ENCODE measurements at places on chromosomes 7 and 10.
A peak's percentile ranks its signal among the peaks of the same experiment; 100 is the strongest.

GRCh38 chr10:61391281-61391680, 61.9 kb downstream of the TMEM26 start:
- DNase-seq: no peak

DNA sequence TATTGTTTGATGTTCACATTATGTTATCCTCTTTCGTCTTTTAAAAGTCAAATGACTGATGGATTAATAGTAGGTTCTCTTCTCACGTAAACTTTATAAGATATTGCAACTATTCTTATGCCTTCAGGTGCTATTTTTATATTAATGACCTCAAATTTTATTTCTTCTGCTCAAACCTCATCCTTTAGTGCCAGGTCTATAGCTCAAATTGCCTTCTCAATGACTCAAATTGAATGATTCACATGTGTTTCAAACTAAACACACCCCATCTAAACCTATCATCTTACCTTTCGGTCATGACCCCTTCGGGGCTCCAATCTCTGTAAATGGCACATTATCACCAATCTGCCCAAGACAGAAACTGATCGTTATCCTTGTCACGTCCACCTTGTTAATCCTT, 22.0 kb upstream of the LIPF start:
- no peak for DNase-seq

- DNase-seq: no peak
Observed at GRCh38 chr7:4159154-4159501, 523.0 kb upstream of the FOXK1 start.

GRCh38 chr10:47291682-47292081, 8.3 kb upstream of the GDF10 start:
- no peak for DNase-seq

DNA sequence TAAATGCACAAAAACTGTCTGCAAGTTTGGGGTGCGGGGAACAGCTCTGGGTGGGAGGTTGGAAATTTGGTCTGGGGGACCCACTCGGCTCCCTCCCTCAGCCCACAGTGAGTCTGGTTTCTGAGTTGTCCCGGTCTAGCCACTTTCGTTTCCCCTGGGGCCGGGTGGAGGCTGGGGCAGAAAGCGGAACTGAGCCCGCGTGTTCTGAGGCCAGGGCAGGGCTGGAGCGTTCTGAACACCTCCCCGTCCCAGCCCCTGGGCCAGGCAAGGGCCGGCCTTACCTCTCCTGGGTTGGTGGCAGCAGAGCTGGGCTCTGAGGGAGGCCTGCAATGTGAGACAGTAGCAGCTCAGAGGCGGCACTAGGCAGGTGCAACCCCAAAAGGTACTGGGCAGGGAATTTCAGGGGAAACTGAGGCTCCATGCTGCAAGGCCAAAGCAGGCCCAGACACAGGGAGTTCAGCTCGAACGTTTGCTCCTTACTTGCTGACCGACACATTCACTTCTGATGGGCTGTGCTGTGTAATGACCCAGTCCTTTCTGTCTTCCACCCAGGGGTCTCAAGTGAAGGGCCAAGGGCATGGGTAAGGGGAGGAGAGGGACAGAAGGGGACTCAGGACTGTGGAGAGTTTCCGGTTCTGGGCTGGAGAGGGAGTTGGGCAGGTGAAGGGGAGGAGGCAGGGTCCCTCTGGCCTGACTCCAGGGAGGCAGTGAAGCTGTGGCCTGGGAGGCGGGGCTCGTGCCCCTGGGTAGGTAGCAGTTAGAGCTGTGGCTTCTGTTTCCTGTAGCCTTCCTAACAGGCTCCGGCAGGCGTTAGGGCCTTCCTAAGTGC, 3.0 kb downstream of the IRF5 start:
- DNase-seq: peak; percentile 91

GRCh38 chr7:37262181-37262580, 186.5 kb downstream of the ELMO1 start:
- no peak for DNase-seq

DNA sequence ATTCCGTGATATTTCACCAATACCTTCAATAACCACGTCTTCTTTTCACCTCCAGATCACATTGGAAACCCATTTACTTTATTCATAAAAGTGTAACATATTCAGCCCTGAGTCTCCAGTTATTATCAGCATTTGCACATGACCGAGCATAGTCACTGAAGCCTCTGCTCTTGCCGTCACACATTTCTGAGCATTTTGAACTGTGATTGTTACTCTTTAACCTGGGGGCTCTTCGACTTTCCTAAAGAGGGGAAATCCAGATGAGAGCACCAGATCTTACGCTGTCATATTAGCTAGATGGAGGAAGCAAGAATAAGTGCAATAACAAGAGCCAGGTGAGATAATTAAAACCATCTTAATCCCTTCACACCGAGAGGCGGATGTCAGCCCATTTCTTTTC, 260.0 kb upstream of the NRP1 start:
- DNase-seq: no peak

GRCh38 chr10:127854769-127855590, 37.8 kb downstream of the CLRN3 start:
- peak; percentile 41 for DNase-seq

DNA sequence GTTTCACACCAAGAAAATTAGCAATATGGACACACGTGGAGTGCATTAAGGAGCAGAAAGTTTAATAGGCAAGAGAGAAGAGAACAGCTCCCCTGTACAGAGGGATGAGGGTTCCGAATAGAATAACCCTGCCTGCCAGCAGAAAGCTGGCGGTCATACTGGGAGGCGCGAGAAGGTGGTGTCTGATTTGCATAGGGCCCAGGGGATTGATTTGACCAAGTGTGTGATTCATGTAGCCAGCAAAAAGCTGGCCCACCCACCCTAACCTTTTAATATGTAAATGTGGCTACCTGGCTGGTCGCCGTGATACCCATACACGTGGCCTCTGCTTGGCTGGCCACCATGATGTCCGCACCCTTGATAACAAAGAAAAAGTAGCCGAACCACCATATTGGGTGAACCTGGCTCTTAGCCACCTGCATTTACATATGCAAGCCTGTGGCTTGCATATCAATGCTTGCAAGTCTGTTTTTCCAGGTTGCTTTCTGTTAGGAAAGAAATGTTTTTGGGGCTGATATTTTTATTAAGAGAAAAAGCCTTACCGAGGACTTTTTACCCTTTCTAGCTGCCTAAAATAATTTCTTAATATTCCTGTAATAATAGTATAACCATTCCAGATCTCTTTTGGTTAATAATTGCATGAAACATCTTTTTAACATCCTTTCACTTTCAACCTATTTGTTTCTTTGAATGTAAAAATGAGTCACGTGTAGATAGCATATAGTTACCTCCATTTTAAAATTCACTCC, 20.5 kb upstream of the VWDE start:
- no peak for DNase-seq

GRCh38 chr7:30921540-30922401, 10.1 kb downstream of the AQP1 start:
- no peak for DNase-seq

DNA sequence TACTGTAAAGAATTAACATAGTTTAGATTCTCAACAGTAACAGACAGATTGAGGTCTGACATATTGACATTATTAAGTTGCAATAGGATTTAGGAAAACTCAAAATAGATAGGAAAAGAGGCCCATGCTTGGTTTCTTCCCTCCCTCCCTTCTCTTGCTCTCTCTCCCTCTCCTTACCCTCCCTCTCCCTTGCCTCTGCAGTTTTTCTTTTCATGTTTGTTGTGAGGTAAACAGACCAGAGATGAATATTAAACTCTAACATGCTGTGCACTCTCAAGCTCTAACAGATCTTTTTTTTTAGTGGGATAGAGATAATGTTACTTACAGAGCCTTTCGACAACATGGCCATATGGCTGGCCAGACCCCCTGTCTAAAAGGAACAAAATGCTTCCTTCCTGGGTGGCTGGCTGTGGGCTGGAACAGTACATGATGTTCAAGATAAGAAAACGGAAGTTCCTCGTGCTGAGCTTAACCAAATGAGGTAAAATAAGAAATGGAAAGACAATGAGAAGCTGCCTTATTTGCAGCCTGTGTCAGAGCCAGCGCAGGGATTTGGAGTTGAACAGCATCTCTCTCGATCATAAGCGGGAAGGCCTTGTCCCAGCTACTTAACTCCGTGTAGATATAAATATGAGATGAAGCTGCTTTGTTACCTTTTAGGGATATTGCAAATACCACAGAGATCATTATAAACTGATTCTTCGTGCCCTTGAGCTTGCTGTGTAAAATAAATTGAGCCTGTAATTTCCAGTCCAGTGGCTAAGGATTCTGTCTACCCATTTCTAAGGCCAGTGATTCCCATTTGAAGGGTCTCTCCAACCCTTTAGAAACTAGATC, 391.9 kb upstream of the NPVF start:
- DNase-seq: no peak

GRCh38 chr10:60649485-60650377, 128.5 kb upstream of the CDK1 start:
- no peak for DNase-seq

- DNase-seq: peak; percentile 57
Observed at GRCh38 chr7:158613481-158613880, 25.9 kb upstream of the PTPRN2 start.

GRCh38 chr7:33192695-33193291, 63.4 kb downstream of the BBS9 start:
- no peak for DNase-seq

- no peak for DNase-seq
Observed at GRCh38 chr10:28001353-28001752, 2.5 kb upstream of the ODAD2 start.

DNA sequence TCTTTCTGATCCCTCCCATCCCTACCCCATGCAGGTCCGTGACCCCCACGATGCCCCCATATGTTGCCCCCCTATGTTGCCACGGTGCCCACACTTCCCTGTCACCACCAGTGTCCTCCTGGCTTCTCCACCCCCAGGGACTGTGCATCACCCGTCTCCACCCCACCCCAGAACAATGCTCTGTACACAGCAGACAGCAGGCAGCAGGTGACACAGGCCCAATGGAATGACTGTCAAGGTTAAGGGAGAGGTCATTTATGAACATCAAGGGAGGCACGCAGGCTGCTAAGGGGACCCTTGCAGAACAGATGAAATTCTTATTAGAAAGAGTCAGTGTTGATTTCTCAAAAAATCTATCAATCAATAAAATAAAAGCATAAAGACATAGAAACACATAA, 71.5 kb downstream of the PARP12 start:
- no peak for DNase-seq

DNA sequence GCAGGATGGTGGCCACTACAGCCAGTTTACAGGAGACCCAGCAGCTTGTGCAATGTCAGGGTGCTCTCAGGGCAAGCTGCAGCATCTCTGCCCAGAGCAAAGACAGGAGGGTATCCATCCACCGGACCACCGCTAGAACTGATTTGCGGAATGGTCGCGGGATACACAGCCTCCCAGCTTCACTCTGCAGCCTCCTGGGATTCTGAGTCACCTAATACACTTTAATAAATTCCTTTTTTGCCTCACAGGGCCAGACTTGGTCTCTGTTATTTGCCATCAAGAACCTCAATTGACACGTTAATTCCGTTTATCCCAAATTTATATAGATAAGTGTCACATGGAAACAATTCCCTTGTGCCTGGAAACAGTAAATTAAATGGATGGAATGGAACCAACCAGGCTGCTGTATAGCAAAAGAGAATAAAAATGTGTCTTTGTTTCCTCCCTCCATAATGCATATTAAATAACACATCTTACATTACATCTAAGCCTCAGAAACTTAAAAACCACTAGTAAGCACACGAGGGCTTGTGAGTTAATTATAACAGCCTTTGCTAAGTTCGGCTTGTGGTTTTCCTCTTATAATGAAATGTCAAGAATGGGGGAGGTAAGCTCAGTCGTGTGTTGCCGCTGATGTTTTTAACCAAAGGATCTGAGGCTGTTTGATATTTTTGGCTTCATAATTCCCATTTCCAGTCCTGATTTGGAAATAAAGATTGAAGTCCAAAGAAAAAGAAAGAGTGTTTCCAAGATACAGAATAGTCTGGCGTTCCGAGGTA, 52.1 kb downstream of the ADRB1 start:
- DNase-seq: no peak

- DNase-seq: no peak
Observed at GRCh38 chr10:391305-391704, 256.1 kb downstream of the ZMYND11 start.

DNA sequence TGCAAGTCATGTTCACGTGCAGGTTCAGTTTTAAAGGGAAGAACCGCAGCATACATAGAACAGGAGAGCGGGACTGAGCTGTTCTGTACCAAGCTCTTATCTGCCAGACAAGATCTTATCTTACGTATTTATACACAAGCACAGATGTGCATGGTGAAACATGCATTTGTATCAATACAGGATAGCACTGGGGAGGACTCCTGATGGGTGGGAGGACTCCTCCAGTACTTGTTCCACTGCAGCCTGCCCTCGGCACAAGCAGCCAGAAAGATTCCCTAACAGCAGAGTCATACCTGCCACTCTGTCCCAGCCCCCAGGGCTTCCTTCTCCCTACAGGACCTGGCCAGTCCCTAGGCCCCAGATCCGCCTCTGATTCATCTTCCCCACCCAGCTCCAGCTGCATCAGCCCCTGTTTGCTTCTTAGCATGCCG, 13.2 kb upstream of the PRKCQ start:
- DNase-seq: no peak

DNA sequence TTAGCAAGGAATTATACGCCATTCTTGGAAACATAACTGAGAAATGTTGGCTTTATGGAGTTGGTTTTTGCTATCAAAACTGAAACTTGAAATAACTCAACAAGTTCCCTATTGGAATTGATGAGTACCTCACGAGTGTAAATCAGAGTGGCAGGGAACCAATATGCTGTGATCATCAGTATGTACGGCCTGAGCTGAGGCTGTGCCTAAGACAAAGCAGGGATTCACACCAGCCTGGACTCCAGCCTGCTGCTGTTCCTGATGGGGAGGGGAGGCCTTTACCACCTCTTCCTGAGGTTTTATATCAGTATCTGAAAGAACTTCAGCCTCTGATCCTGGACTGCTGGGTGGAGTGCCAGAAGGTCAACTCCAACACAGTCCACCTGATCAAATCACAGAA, 52.7 kb downstream of the CRTAC1 start:
- no peak for DNase-seq

DNA sequence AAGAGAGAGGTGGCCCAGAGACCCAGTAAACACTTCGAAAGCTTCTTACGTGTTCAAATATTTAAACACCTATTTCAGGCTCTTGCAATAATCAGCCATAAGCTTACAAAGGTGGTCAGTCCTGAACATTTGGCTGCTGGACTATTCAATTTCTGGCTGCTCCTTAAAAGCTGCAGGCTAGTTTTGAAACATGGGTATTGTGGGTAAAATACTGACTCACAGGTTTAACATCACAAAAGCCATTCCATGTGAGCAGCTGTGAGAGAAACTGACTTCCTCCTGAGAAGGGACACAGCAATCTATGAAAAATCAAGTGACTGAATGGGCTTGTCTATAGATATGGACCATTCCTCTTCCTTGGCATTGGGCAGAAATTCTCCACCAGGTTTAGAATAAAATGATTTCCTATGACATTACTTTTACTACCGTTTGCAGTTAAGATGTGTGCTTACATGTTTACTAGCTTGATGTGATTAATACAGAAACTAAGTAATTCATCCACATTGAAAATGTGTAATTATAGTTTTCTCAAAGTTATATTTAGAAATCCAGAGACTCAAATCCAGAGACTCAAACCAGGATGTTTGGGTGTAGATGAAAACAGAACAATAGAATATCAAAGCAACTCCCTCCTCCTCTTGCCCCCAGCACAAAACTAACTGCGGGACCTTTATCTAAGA, 252.3 kb downstream of the GATA3 start:
- no peak for DNase-seq
